GM23248 (cell line): ENCODE measurements at places on chromosomes 5 and 9.

GRCh38 chr9:70941191-70941590 lies 180.2 kb downstream of the TRPM3 start:
- no peak for DNase-seq

DNA sequence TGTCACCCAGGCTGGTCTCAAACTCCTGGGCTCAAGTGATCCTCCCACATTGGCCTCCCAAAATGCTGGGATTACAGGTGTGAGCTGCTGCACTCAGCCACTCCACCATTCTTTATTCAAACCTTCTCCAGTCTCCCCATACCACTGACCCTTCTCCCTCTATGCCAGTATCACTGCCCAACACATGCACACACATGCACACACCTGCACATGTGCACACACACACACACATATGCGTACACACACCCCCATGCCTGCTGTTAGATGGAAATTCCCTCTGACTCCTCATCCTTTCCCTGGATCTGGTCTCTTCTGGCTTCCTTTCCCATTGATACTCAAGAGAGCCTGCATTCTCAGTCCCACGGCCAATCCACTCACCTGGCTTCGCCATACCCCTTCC lies 170.0 kb downstream of the CRB2 start:
- DNase-seq: no peak

GRCh38 chr9:124426361-124426760 lies 11.1 kb upstream of the PSMB7 start:
- no peak for DNase-seq

- DNase-seq: peak; percentile 18
Measured at GRCh38 chr9:136820971-136821825, 13.4 kb downstream of the RABL6 start.

DNA sequence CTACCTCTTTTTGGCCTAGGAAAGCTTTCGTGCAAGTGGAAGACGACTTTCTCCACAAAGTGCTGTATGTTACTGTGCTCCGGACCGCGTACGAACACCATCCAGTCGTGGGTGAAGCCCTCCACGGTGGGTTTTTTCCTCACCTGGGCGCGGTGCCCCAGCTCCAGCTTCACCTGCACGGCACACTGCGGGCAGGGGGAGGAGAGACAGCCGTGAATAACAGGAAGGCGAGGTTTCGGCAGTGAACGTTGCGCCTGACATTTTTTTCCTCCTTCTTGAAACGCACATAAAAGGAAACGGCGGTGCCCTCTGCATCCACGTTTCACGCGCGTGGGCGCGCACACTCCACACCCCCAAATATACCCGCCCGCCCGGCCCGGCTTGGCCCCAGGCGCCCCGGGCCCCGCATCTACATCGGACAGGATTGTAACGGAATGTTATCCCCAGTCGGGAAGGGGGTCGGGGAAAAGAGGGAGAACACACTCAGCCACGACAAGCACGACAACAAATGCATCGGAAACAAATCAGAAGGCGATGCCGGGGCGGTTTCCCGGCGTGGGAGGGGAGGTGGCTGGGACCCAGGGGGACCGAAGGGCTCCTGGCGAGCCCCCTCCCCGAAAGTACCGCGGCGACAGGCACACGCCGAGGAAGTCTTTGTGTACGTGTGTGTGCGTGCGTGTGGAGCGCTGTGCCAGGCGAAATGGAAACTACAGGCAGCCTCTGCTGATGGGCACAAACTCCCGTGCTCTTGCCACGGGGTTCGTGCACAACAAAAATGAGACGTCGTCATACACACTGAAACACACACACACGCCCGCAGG lies 1.4 kb downstream of the MLLT3 start:
- peak; percentile 69 for DNase-seq

- DNase-seq: no peak
Measured at GRCh38 chr5:133494232-133494922, 118.0 kb downstream of the FSTL4 start.

GRCh38 chr5:104053353-104053649 lies 490.7 kb upstream of the NUDT12 start:
- DNase-seq: no peak

DNA sequence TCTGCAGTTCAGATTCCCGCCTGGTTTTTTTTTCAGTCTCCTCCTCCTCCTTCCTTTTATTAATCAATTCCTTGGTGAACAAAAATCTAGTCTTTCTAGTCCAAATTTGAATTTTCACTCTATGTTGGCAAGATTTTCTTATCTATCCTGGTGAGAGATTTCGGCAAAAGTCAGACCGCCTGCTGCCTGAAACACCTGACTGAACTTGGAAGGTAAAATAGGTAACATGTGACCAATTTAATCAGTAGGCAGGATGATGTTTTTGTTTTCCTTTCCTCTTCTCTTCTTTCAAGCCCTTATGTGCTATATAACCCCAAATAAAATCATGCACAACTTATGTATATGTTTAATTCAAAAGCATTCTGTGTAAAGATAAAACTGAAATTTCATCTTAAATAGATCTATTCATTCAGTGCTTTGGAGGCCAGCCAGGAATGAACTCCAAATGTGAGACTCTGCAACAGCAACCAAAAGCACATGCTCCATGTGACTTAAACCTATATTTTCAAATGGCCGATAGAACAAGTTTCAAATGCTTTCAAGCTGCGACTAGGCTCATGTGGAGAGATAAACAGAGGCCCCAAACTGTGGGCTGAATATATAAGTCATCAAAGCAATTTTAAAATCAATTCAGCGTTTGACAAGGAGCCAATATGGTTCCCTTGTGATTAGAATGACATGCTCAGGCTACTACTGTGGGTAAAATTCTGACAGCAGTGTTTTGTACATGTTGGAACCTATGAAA lies 100.4 kb upstream of the SEMA6A start:
- no peak for DNase-seq

DNA sequence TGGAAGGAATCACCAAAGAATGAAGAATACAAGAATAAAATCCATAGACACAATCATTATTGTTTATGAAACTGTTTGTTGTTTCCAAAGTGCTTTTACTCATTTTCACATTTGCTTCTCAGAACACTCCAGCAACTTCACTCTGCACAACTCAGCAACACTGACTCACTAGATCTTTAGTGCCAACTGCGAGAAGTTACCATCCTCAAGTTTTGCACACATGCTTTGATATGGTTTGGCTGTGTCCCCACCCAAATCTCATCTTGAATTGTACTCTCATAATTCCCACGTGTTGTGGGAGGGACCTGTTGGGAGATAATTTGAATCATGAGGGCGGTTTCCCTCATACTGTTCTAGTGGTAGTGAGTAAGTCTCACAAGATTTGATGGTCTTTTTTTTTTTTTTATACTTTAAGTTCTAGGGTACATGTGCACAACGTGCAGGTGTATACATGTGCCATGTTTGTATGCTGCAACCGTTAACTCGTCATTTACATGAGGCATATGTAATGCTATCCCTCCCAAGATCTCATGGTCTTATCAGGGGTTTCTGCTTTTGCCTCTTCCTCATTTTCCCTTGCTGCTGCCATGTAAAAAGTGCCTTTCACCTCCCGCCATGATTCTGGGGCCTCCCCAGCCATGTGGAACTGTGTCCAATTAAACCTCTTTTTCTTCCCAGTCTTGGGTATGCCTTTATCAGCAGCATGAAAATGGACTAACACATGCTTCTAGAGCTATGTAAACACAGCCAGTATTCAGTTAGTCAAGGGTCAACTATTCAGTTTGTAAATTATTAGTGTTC lies 36.9 kb downstream of the CLINT1 start:
- DNase-seq: peak; percentile 40

DNA sequence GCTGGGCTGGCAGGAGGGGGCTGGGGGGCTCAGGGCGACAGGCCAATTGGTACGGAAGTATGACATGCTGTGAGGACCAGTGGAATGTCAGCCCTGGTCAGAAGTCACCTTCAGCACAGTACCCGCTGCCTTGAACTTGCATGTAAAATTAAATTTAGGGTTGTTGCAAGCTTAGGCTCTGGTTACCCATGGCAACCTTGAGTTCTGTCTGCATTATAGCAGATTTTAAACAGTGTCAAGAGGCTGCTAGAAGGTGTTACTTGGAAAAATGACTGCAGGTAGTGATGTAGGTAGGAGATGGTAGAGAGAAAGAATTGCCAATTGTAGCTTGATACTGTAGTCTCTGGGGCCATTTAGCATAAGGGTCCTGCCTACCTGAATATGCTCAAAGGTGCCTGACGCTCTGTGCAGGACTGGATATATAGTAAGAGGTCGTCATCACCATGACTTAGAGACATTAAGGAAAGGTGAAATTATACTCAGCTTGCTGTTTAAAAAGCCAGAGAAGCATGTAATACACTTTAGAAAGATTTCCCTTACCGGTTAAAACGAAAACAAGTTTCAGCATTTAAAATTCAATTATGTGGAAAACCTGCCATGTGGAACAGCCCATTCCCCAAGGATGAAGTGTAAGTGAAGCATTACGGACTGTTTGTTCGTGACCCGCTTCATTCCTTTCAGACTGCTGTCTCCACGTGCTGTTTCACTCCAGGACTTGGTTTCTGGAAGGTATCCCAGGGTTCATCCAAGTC lies 169.0 kb downstream of the PDZD2 start:
- no peak for DNase-seq

DNA sequence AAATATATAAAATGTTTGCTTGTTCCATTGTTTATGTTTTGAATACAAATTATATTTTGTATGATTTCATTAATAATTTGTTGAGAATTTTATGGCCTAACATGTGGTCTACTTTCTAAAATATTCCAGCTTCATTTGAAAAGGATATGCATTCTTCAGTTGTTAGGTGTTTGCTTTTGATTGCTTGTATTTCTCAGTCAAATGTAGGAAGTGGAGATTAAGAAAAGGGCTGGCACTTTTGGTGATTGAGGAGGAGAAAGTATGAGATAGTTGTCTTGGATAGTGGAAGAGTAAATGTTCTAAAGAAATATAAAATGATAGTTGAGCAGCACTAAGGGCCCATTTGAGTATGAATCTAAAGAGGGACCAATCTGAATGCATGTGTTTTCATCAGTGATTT lies 23.1 kb downstream of the JAK2 start:
- DNase-seq: no peak

DNA sequence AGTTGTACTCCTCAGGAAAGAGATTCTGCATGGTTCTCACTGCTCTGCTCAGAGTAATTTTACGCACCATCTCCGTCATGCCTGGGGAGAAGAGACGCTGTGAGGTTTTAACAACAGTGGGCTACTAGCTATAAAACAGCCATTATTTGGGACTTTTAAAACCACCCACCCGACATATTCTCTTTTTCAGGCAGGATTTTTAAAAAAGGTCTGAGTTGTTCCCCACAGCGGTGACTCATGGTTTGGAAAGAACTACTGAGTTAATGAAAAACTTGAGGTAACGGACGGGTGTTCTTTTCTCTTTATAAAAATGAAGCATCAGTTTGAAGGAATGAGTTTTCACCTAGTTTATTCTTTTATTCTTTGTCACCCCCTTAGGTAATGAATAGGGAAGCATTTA lies 61.3 kb downstream of the TTLL11 start:
- peak; percentile 80 for DNase-seq
